ENCODE measurements at places on chromosomes 7 and 10.

- DNase-seq: no peak
These were observed 548.0 kb downstream of the TCERG1L start for GRCh38 chr10:130763491-130763890.

DNA sequence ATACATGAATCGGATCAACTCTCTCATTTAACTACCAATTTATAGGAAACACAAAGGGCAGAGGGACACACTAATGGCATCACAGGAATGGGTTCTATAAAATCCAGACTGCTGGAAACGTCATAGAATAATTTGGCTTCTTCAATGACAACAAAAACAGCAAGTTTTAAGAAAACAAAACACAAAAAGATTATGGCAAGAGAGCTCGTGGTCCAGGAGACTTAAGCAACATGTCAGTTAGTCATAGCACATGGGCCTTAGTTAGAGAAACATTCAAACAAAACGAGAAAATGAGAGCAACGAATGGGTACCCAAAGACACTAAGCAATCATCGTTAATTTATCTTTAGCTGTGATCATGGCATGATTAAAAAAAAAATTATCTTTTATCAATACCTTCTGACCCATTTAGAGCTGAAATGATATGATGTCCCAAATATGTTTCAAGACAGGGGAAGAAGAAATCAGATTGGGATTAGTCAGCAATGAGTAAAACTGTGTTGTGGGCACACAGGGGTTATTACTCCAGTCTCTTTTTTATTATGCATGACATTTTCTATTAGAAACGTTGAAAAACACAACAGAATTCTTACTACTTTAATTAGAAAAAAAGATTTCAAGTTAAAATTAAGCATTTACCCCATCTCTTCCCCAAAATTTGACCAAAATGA, 28.3 kb downstream of the NCAPG2 start:
- DNase-seq: peak; percentile 32

DNA sequence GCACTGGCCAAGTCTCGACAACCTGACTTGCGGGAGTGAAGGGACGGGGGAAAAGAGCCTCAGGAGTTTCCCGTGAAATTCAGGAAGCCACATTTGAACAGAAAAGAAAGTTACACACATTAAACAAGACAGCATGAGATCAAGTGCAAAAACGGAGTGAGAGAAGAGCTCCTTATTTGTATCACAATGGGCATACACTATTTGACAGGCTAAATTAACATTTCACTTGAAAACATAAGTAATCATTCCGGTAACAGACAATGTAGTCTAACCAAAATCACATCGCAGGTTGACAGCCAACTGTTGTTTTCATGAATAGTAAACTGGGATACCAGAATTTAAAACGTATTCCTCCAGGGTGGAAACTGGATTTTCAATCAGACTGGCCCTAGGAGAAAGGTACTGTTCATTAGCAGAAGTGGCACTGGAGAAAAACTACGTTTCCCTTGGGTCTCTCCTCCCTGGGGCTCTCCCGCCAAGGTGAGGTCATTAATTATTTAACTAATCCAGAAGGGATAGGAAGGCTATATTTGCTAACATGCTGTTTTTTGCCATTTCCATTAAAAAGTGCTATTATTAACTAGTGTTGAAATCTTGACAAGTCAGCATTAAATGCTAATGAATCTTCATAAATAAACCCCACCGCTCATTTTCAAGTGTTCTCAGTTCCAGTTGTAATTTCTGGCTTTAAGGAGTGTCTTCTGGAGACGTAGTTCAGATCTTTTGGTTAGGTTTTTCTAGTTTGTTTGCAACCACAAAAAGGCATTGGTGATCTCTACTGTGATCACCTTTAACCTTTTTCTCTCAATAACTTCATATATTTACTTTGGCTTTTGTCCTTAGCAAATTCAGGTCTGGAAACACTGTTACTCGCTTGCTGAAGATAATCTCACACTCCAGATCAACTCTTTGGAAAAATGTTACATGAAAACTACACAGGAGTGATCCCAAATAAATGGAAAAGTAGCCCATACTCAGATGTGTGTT, 25.1 kb downstream of the RHEB start:
- no peak for DNase-seq

GRCh38 chr7:132270517-132270916, 305.8 kb downstream of the PLXNA4 start:
- DNase-seq: peak; percentile 46

GRCh38 chr7:85172530-85172941, 14.3 kb downstream of the SEMA3D start:
- peak; percentile 96 for DNase-seq

DNA sequence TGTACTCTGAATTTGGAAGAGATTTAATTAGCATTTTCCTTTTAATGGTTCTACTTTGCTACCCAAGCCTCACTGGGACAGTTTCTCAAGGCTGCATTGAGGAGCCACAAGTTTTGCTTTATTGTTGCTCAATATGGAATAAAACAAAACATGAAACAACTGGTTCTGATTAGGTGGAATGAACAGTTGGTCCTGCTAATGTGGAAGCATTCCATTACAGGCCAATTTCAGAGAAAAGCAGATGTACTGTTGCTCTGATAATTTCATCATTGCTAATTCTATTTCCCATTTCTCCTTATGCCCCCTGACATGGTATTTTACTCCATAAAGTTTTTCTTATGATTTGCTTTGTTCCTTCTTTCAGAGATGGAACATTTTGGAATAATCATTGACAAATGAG, 66.0 kb upstream of the PAPSS2 start:
- DNase-seq: peak; percentile 60

- no peak for DNase-seq
These were observed 64.6 kb downstream of the CTBP2 start for GRCh38 chr10:125095776-125096175.

DNA sequence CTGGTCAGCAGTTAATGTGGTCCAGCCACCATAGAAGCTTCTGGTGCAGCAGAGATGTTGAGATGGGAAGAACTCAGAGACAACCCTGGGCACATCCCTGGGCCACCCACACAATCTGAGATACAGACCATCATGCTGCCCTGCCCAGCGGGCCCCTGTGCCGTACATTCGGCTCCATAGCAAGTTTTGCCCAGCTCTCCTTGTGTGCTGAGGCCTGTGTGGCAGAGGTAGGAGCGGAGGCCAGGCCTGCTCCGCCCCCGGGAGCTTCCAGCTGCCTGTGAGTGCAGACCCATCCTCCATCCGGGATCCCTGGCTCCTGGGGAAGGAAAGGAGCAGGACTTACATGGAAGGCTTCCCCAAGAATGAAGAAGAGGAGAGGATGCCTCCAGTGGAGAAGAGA, 140.3 kb downstream of the NEURL1 start:
- DNase-seq: no peak
